ENCODE measurements at places on chromosomes 2 and 18.

DNA sequence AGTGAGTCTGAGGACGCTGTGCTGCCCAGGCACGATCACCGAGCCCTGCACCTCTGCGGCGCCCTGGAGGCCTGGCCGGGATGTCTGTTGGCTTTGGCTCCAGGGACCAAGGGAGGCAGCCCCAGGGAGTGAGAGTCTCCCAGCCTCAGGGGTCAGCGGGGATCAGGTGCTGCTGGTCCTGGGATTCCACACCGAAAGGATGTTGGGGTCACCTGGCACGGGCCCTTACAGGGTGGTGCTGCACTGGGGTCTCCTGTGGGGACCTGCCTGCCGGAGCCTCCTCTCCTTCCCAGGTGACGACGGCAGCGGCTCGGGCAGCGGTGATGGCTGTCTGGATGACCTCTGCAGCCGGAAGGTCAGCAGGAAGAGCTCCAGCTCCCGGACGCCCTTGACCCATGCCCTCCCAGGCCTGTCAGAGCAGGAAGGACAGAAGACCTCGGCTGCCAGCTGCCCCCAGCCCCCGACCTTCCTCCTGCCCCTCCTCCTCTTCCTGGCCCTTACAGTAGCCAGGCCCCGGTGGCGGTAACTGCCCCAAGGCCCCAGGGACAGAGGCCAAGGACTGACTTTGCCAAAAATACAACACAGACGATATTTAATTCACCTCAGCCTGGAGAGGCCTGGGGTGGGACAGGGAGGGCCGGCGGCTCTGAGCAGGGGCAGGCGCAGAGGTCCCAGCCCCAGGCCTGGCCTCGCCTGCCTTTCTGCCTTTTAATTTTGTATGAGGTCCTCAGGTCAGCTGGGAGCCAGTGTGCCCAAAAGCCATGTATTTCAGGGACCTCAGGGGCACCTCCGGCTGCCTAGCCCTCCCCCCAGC lies 30.5 kb downstream of the GPC1 start:
- peak; percentile 3 for DNase-seq

DNA sequence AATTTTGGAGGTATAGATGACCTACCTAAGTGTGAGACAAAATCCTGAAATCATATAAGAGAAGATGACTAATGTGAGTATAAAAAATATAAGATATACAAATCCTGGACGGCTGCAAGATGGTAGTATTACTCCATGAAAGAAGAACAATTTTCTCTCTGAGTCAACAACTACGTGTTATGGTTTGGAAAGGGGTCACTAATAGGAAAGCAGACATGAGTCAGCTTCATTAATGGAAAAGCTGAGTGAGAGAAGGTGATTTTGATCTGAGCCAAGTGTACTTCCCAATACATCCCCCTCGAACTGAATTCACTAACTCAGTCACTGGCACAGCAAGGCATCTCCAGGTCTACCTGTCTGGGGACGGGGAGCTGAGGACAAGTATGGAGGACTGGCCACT lies 20.1 kb upstream of the SELENOI start:
- no peak for DNase-seq

DNA sequence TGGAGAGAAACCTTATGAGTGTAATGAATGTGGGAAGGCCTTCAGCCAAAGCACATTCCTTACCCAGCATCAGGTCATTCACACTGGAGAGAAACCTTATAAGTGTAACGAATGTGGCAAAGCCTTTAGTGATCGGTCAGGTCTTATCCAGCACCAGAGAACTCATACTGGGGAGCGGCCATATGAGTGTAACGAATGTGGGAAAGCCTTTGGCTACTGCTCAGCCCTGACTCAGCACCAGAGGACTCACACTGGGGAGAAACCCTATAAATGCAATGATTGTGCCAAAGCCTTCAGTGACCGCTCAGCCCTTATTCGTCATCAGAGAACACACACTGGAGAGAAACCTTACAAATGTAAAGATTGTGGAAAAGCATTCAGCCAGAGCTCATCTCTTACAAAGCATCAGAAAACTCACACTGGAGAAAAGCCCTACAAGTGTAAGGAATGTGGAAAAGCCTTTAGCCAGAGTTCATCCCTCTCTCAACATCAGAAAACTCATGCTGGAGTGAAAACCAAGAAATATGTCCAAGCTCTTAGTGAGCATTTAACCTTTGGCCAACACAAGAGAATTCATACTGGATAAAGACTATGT lies 7.8 kb downstream of the ZNF892 start:
- no peak for DNase-seq

DNA sequence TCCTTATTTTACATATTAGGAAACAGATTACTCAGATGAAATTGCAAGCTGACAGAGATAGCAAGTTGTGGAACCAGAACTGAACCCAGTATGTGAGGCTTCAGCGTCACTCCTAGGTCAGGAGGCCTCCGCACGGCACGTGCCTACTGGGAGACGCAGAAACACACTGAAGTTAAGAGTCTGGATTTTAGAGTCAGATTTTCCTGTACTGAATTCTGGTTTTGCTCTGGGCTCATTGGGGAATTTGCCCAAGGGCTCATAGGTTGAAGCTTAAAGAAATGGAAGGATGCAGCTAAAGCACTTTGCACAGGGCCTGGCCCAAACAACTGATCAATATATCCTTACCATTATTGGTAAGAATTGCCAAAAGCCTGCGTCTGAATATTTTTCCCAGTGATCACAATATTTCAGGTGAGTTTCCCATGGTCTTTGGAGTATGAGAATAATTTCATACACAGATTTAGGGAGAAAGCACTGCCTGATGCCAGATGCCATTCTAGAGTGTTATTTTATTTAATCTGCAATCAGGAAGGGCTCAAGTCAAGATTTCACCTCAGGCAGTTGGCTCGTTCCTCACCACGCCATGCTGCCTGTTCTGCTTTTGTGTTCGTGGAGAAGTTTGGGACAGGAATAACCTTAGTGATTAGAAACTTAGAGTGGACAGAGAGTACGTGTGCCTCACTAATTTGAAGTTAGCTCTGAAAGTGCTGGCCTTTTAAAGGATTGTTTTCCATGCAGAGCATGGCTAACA lies 331.9 kb downstream of the MYCN start:
- DNase-seq = no peak

GRCh38 chr18:61360404-61361383 lies 27.5 kb downstream of the CDH20 start:
- DNase-seq = no peak

- no peak for DNase-seq
These were observed 58.9 kb downstream of the EPHA4 start for GRCh38 chr2:221513232-221513631.

- DNase-seq = no peak
These were observed 28.4 kb upstream of the SLC39A10 start for GRCh38 chr2:195628666-195629065.

DNA sequence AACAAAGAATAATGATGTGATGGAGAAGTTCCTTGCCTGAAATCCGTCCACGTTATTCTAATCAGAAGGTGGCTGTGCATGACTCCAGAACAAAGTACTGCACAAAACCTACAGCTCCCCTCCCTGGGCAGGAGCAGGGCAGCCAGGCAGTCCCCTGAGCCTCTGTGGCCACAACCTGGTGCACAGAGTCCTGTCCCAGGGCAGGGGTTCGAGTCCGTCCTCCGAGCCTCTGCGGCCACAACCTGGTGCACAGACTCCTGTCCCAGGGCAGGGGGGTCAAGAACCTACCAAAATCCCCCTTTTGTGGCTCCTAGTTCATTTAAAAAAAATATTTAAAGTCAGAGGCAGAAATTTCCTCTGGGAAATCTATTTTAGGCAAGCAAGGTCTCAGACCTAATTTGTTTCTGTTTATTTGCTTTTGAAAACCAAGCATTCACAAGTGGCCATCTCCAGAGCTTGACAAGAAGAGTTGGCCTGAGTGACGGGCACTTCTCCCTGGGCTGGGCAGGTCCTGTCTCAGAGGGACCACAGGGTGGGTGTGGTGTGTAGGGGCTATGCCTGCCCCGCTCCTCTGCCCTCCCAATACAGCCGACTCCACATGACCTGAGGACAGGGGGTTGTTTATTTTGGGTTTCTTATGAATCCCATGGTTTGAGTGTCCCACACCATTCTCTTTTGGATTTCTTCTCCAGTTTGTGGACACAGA lies 255.9 kb upstream of the PXDN start:
- no peak for DNase-seq

DNA sequence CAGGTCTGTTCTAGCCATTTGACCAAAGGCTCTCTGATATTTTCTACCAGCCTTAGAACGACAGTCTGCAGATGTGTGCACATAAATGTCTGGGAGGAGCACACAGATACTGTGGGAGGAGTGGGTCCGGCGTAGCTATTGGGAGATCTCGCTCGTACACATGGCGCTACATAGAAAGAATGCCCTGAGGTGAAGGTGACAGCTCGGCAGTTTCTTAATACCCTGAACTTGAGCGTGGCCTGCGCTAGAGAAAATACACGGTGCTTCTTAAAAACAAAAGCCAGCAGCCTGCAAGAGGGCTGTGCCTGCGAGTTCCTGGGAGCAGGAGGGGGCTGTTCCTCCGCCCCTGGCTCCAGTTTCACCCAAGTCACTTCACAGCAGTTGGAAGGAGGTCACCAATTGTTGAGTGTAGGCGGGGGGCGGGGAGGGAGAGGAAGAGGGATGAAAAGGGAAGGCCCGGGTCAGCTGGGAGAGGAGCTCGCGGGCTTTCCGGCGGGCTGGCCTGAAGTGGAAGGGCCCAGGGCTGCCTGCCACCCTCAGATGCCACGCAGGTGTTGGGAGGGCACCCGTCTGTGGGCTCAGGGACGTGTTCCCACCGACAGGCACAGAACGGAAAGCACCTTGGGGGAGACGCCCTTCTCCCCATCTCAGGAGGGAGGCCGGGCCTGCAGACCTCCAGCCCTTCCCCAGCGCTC lies 124.7 kb upstream of the ZNF516 start:
- DNase-seq = no peak

GRCh38 chr2:213020268-213020667 lies 131.1 kb downstream of the IKZF2 start:
- no peak for DNase-seq

DNA sequence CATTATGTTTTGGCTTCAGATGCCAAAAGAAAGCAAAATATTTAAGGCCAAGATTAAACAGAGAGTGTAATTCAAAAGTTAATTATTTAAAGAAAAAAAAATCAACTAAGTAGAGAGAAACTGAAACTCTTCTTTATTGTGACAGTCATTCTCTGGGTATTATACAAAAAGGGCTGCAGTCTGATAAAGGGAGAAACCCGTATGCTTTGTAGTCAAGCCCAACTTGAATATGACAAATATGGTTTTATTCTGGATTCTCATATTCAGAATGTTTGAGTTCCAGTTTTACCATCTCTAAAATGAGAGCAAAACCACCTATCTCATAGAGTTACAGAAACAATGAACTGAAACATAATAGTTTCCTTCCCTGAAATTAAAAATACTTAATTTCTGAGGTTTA lies 8.2 kb downstream of the CDH2 start:
- no peak for DNase-seq

GRCh38 chr2:235694721-235695601 lies 201.1 kb downstream of the AGAP1 start:
- DNase-seq = no peak

DNA sequence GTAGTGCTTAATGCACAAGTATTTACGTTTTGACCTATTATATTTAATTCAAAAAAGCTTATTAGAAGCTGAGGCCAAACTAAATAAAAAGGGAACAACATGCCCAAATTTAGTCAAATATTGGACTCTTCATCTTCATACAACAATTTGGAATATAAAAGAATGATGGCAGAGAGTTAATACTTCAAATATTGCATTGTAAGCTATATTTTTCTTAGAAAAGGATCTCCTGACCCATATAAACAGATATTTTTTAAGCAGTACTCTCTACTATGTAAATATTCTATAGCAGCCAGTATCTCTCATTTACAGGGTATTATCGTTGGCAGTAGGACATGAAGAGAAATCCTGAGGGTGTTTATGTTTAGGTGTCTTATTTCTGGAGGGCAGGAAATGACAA lies 531.2 kb downstream of the NYAP2 start:
- DNase-seq = no peak

GRCh38 chr2:154554046-154554445 lies 144.4 kb upstream of the KCNJ3 start:
- DNase-seq = no peak

- no peak for DNase-seq
These were observed 102.3 kb upstream of the SMAD7 start for GRCh38 chr18:49052891-49053644.

GRCh38 chr2:204331180-204331579 lies 214.1 kb upstream of the PARD3B start:
- DNase-seq = no peak

- DNase-seq = no peak
These were observed 469.1 kb downstream of the CBLN2 start for GRCh38 chr18:72075040-72075439.

- DNase-seq = no peak
These were observed 6.5 kb downstream of the CTLA4 start for GRCh38 chr2:203873921-203874631.

DNA sequence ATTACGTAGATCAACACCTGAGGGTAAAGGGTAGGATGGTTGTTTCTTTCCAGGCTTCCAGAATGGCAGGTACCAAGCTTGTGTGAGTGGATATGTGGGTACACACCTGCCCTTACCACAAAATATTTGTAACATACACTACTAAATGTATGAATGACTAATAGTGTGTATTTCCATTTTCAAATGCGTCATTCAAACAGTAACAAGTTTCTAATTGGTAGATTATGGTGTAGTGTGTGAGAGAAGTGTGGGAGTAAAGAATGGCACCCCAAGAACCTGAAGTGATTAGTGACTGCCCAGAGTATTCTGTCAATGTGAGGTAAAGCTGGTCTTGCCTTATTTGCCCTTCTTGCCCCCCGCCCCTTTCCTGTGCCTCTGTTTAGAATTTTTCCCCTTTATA lies 21.1 kb downstream of the AGPS start:
- DNase-seq = no peak

- no peak for DNase-seq
These were observed 19.3 kb downstream of the BCL11A start for GRCh38 chr2:60534052-60534685.

- DNase-seq = peak; percentile 53
These were observed 4.9 kb upstream of the SIX2 start for GRCh38 chr2:45014016-45014702.

DNA sequence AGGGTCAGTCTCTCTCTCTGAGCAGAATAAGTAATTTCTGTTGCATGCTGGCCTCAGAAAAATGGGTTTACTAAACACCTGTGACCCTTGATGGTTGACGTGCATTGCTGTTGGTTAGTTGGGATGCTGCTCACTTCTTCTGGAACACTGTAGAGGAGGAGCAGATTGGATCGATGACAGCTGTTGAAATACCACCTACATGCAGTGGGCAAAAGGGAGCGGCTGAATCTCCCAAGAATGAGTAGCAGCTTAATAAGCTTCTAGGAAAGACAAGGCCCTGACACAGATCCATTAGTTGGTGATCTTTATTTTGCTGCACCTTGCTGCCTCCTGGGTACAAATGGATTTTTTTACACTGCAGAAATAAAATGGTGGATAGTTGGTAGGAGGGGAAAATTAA lies 43.2 kb downstream of the KDM3A start:
- no peak for DNase-seq

DNA sequence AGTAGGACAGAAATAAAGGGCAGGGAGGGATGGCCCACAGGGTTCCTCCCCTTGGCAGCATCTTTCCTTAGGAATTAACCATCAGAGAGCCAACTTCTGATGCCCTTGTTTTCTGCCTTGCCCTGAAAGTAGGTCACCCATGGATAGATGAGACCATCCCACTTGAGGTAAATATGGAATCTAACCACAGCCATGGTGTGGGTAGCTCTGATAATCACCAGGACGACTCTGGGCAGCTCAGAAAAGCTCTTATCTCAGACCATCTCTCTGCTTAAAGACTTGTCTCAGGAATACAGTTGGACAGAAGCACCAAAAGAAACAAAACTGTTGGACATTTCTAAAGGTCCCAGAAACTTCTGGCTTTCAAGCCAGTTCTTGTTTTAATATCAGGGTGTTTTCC lies 101.4 kb upstream of the CELF4 start:
- DNase-seq = no peak

Measured in activated naive CD4-positive, alpha-beta T cell treated with anti-CD3 and anti-CD28 coated beads for 36 hours (primary cell).